Skeletal muscle cell (primary cell): ENCODE measurements at places on chromosomes 11 and 22.
A peak's percentile ranks its signal among the peaks of the same experiment; 100 is the strongest.

GRCh38 chr11:71420455-71421241, 27.5 kb downstream of the DHCR7 start:
- DNase-seq = no peak

- DNase-seq = no peak
These were observed 32.7 kb upstream of the CCDC34 start for GRCh38 chr11:27395556-27396258.

- DNase-seq = no peak
These were observed 68.7 kb upstream of the RRM1 start for GRCh38 chr11:4025967-4026324.

GRCh38 chr11:86291466-86292262, 10.4 kb upstream of the HIKESHI start:
- DNase-seq = no peak

DNA sequence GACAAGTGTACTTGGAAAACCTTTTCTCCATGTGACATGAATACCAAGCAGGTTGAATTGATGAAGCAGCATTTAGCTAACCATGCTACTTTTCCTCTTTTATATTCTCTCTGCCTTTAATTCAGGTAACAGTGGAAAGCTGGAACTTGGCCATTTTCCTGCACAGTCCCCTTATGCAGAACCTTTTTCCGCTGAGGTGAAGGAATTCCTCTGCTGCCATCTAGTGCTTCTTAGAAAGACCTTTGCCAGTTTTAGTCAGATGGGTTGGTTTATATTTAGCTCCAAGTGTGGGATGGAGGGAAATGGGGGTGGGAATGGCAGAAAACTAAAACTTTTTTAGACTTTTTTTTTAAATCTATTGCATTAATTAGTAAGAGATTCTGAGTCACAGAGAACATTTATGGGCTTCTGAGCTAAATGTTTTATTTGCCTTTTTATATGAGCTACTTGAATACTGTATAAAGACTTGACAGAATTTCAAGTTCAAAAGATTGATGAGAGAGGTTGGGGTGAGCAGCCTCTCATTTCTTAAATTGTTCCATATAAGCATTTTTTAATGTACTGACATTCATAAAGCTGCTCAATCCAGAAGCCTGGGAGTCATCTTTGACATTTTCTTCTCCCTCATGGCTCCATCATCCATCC, 153.9 kb upstream of the ZC3H12C start:
- DNase-seq = peak; percentile 53

GRCh38 chr11:40998920-40999319, 460.5 kb downstream of the LRRC4C start:
- DNase-seq = no peak

DNA sequence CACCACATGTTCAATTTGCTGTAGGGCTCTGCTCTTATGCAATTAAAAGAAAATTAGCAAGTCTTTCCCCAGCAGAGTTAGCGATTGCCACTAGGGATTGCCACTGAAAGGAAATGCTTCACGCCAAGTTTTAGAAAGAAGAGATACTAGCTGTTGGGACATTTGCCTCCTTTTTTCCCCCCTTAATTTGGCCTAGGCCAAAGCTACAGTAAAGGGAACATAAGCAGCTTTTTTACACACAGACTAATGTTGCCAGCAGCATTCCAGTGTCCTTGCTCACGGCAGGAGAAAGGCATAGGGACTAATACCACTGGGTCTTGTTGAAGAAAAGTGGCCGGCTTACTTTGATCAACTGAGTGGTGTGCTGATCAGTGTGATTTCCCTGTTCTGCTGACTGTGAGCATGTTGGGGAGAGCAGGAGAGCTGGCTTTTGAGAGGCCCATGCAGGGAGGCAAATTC, 71.2 kb downstream of the PHF21A start:
- peak; percentile 88 for DNase-seq

GRCh38 chr22:44597616-44598015, 99.6 kb upstream of the RTL6 start:
- peak; percentile 42 for DNase-seq

- DNase-seq = no peak
These were observed 29.8 kb upstream of the EED start for GRCh38 chr11:86214710-86215109.

DNA sequence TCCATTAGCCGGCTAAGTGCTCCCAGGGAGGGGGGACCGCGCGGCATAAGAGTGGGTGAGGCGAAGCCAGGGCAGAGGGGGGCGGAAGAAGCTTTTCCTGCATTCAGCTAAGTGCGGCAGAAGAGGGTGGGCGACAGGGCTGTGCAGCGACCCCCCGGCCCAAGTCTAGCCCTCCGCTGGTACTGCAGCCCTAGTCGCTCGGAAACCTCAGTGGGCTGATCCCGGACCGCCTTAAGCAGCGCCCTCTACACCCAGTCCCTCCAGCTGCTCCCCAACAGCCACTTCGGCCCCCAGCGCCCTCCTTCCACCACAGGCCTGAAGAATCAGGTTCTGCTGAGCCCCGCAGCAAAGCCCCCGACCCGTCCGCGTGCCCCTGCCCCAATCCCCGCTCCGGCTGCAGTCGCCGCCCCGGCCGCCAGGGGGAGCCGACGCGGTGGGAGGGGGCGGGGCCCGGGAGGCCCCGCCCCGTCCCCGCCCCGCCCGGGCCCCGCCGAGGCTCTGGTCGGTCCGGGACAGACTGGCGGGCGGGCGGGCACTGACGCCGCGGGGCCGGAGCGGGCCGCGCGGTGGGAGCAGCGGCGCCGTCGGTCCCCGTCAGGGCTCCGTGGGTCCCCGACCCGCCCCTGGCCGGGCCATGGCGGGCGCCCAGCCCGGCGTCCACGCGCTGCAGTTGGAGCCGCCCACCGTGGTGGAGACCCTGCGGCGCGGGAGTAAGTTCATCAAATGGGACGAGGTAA, at the start of gene PLCB3:
Gene PLCB3 (plus strand): TSS at position 515 of the 737 bp plus-strand sequence. CDS start 120 bp downstream, at position 635.
- DNase-seq = no peak

DNA sequence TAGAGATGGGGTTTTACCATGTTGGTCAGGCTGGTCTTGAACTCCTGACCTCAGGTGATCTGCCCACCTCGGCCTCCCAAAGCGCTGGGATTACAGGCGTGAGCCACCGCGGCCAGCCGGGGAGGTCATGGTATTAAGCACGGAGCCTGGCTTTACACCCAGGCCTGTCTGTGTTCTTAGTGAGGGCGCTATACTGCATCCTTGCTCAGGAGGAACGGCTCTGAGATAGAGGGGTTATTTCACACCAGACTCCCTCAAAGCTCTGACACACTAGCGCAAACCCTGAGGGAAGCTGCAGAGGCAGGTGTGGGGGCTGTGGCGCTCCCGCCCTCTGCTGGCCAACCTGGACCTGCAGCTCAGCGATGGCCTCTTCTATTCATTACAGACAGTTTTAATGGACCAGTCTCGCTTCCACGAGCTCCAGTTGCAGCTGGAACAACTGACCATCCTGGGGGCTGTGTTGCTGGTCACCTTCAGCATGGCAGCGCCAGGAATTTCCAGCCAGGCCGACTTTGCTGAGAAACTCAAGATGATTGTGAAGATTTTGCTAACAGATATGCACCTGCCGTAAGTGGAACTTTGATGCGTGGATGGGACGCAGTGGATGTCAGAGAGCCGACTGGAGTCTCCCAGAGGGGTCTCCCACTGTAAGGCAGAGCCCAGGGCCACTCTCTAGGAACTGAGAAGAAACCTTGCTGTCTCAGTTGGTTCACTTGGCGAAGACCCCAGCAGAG, 26.2 kb downstream of the TCP11L1 start:
- peak; percentile 18 for DNase-seq

- peak; percentile 45 for DNase-seq
These were observed 61.6 kb upstream of the PPARA start for GRCh38 chr22:46088541-46089311.

DNA sequence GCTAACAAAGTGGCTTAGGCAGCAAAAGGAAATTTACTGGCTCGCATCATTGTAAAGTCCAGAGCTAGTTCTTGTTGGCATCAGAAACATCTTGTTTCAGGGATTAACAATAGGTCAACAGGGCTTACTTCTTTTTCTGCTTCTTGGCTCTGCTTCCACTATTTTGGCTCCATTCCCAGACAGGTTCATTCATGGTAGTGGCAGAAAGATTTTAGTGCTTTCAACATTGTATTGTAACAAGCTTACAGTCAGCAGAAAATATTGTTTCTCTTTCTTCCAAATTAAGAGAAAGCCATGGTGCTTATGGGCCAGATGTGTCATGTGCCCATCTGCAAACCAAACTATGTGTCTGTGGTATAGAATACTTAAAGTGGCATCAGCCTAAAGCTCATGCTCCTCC, 315.6 kb downstream of the RAB38 start:
- peak; percentile 15 for DNase-seq

DNA sequence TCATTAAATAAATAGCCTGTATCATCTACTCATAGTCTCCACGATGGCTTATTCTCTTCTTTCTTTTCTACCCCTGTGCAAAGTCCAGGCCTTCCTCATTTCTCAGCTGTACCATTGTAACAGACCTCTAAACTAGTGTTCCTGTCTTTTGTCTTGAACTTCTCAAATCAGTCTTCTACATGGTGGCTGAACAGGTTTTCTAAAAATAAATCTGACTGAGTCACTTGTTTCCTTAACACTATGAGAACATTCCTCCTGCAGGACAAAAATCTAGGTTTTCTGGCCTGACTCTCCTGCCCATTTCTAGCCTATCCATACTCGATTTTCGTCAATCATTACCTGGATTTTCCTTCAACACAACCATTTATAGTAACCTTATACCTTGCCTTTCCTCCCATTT, 1080.8 kb upstream of the TENM4 start:
- no peak for DNase-seq

GRCh38 chr11:16177688-16178087, 178.7 kb downstream of the SOX6 start:
- no peak for DNase-seq

- no peak for DNase-seq
These were observed 15.5 kb downstream of the ARVCF start for GRCh38 chr22:20001082-20001638.

- DNase-seq = no peak
These were observed 23.7 kb downstream of the PDHX start for GRCh38 chr11:34940026-34940677.

GRCh38 chr11:72738199-72739141, 13.7 kb downstream of the ARAP1 start:
- DNase-seq = no peak

GRCh38 chr11:67174311-67174710, 55.2 kb downstream of the KDM2A start:
- DNase-seq = no peak

DNA sequence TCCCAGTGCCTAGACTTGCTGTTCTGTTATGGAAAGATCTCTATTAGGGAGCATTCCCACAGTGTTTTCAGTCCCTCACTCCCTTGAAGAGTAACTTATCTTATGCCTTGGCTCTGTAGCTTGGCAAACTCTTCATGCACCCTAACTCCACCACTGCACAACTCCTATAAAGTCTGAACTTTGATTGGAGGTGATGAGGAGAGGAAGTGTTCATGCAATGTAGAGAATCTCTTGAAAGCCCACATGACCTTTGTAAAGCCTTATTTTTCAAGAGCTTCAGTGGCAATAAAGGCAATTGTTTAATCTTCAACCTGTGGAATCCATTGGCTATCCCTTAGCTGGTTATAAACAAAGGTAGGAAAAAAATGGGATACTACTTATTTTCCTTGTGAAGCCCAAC, 176.2 kb downstream of the ETS1 start:
- DNase-seq = no peak

- no peak for DNase-seq
These were observed 1321.7 kb downstream of the TBC1D22A start for GRCh38 chr22:48084041-48084728.

- no peak for DNase-seq
These were observed 436.7 kb upstream of the LUZP2 start for GRCh38 chr11:24060125-24060524.

GRCh38 chr22:22060200-22061084, 77.9 kb upstream of the TOP3B start:
- no peak for DNase-seq

- no peak for DNase-seq
These were observed 192.7 kb downstream of the SHANK2 start for GRCh38 chr11:71059662-71060061.

DNA sequence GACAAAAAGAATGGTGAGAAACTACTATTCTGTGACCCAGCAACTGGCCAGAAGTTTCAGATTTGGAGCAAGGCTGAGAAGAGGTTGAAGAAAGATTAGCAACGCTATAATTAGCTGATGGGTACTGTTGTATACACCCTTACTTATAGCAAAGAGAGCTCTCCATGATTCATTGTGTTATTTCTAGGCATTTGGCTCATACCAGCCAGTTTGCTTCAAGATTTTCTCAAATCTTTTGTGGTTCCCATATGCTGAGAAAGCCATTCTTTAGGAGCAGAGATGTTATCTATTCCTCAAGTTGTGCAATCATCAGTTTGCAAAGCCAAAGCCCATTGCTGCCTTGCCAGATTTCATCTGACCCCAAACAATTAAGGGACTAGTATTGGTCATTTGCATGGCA, 179.4 kb downstream of the ETS1 start:
- DNase-seq = peak; percentile 73

DNA sequence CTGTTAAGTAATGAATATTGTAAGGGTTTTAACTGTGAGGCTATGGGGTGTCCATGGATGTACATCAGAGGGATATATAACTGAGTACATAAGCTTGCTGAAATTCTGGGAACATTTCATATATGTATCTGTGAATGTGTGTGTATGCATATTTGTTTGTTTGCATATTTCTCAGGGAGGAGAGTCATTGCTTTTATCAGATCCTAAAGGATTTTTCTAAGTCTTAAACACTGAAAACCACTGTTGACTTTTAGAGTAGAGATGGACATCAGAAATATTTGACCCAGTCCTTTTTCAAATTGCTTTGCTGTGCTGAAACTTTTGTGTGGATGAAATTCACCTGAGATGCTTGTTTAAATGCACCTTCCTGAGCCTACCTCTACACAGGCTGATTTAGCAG, 410.6 kb downstream of the METTL15 start:
- no peak for DNase-seq

DNA sequence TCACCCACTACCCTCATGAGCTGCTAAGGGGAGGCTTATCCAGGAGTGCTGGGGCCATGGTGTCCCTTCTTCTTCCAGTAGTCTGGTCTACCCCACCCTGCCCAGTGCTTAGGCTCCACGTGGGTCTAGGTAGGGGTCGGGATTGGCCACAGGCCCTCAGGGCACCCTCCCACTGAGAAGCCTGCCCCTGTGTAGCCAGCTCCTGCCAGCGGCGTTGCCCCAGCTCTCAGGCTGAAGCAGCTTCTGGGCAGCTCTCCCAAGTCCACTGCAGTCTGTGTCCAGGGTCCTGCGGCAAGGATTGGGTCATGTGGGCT, 24.0 kb upstream of the RIC3 start:
- no peak for DNase-seq

GRCh38 chr22:35140879-35141745, 75.2 kb downstream of the ISX start:
- DNase-seq = no peak

DNA sequence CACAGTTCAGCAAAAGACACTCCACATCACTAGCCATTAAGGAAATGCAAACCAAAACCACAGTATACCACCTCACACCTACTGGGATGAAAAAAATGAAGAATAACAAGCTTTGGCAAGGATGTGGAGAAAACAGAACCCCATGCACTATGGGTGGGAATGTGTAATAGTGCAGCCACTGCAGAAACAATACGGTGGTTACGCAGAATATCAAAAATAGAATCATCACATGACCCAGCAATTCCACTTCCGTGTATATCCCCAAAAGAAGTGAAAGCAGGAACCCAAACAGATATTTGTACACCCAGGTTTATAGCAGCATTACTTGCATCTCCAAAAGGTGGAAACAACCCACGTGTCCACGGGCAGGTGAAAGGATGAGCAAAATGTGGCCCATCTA, 20.8 kb downstream of the CARS1 start:
- no peak for DNase-seq
